ENCODE measurements at places on chromosomes 4 and X. TPM values are rescaled to one million over a fixed set of nuclear protein-coding genes. Genes with fewer than 3 reads are reported as not detected.

PRDM8 gene
- 0.49 TPM for total RNA-seq

SLC10A6 gene
- total RNA-seq, result not detected

GUCY1B1 gene
- 4.7 TPM for total RNA-seq

PDE5A gene
- 2.6 TPM for total RNA-seq

EMCN gene
- total RNA-seq, result not detected

FABP2 gene
- not detected for total RNA-seq

IL21 gene
- total RNA-seq, result not detected

PNMA5 gene
- not detected for total RNA-seq

INTU gene
- 2.3 TPM for total RNA-seq

ARMCX5 gene
- 13.1 TPM for total RNA-seq

TMEM187 gene
- 10.6 TPM for total RNA-seq

CENPU gene
- 2.4 TPM for total RNA-seq

FIP1L1 gene
- total RNA-seq, result 22.5 TPM

FRMD7 gene
- not detected for total RNA-seq

SOD3 gene
- 0.65 TPM for total RNA-seq

GLUD2 gene
- total RNA-seq, result 0.51 TPM

HELT gene
- total RNA-seq, result not detected

AFF1 gene
- 26.9 TPM for total RNA-seq

RHOXF2B gene
- not detected for total RNA-seq

OTUD5 gene
- 34.7 TPM for total RNA-seq

RXFP1 gene
- not detected for total RNA-seq

DCAF4L1 gene
- total RNA-seq, result not detected

P2RY10 gene
- total RNA-seq, result not detected

IL3RA gene
- total RNA-seq, result 0.25 TPM

NRK gene
- 17.1 TPM for total RNA-seq

XAGE1A gene
- not detected for total RNA-seq

PRSS48 gene
- total RNA-seq, result not detected

IGSF1 gene
- 1.6 TPM for total RNA-seq

ARHGEF38 gene
- total RNA-seq, result not detected

Data from mesangial cell (primary cell).